Smooth muscle cell of trachea (primary cell): ENCODE measurements at places on chromosomes 4 and X. TPM values are rescaled to one million over a fixed set of nuclear protein-coding genes. Genes with fewer than 3 reads are reported as not detected.

SEC24D gene
- total RNA-seq: 97.4 and 116 TPM in 2 replicates

SPATA18 gene
- total RNA-seq: 15.4 and 44.8 TPM in 2 replicates

IL21 gene
- not detected in 2 replicates for total RNA-seq

UGT2B10 gene
- not detected in 2 replicates for total RNA-seq

GYG2 gene
- 4.5 and 9.3 TPM in 2 replicates for total RNA-seq

PDZD4 gene
- total RNA-seq: 0.15 and 0.33 TPM in 2 replicates

IGFBP7 gene
- 55.9 and 124 TPM in 2 replicates for total RNA-seq

CWH43 gene
- total RNA-seq: not detected in 2 replicates

VSIG4 gene
- not detected in 2 replicates for total RNA-seq

POU4F2 gene
- not detected in 2 replicates for total RNA-seq
